Activated naive CD8-positive, alpha-beta T cell treated with anti-CD3 and anti-CD28 coated beads, Interleukin-2, amount 50 U/mL, for 16 hours (primary cell): ENCODE measurements at places on chromosomes 7 and 10.

DNA sequence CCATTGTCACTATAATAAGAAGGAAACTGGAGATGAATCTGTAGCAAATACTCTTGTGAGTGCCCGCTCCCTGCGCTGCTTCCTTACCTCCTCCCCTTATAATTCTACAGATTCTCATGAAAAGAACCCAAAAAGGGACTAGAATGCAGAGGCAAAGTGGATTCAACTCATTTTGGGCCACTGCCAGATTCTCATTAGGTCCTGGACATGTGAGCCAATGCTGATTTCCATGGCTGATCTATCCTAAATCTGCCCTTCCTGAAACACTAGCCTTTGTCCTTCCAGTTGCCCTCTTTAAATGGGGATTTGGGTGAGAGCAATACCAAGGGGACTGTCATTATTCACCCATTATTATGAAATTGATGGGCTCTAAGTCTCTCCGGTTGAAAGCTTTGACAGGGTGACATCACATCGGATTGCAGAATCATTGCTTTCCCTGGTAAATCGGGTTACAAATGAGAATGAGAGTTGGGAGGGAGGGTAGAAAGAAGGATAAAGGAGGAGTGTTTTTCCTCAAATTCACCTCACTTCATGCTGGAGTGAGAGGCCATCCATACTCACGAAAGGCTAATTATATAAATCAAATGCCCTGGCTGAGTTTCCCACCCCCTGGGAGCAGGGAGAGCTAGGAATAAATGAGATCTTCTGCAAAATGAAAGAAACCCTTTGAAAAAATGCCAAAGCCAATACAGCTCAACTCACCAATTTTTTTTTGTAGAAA lies 37.5 kb downstream of the PTN start:
- DNase-seq, result no peak

- DNase-seq, result no peak
These were observed 35.3 kb downstream of the AMZ1 start for GRCh38 chr7:2723138-2723850.

- no peak for DNase-seq
These were observed 630.0 kb upstream of the FOXK1 start for GRCh38 chr7:4052130-4052529.

DNA sequence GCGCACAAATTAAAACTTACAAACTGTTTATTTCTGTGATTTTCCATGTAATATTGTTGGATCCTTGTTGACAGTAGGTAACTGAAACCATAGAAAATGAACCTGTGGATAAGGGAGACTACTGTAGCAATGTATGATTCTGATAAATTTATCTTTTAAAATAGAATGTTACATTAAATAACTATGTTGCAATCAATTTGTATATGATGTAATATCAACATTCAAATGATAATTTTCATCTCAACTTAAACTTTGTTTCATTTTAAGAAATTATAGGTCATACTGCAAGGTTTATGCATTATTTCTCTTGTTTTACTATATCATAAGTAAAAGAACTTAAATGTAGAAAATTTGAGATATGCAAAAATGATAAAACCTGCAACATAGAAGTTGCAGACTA lies 718.0 kb upstream of the MBL2 start:
- no peak for DNase-seq

- no peak for DNase-seq
These were observed 354.2 kb downstream of the GFRA1 start for GRCh38 chr10:115918812-115919211.

GRCh38 chr7:155872678-155873369 lies 60.6 kb upstream of the SHH start:
- DNase-seq, result no peak

- DNase-seq, result no peak
These were observed 23.7 kb upstream of the IGF2BP3 start for GRCh38 chr7:23494009-23494408.

- no peak for DNase-seq
These were observed 22.3 kb downstream of the SMURF1 start for GRCh38 chr7:99121496-99122021.

- DNase-seq, result no peak
These were observed 47.1 kb upstream of the SVIL start for GRCh38 chr10:29681676-29682448.

- no peak for DNase-seq
These were observed 22.2 kb upstream of the BAIAP2L1 start for GRCh38 chr7:98423043-98423442.

GRCh38 chr10:84613336-84614021 lies 285.1 kb downstream of the CCSER2 start:
- DNase-seq, result no peak

DNA sequence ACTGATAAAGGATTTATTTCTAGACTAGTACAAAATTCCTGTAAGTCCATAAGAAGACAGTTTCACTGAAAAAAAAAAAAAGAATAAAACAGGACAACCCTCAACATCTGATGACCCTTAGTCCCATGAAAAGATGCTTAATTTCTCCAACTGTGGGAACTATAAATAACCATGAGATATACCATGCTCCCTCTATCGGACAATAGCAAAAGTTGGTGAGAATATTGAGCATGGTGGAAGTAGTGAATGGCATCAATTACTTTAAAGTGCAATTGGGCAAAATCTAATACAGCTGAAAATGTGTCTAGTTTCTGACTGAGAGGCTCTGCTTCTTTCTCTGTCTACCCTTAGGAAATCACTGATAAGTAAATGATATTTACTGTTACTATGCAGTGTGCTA lies 348.8 kb downstream of the SUGCT start:
- DNase-seq, result no peak

GRCh38 chr7:17441557-17441956 lies 143.1 kb downstream of the AHR start:
- DNase-seq, result no peak

- DNase-seq, result no peak
These were observed 23.0 kb downstream of the PTPRN2 start for GRCh38 chr7:158564663-158565035.

DNA sequence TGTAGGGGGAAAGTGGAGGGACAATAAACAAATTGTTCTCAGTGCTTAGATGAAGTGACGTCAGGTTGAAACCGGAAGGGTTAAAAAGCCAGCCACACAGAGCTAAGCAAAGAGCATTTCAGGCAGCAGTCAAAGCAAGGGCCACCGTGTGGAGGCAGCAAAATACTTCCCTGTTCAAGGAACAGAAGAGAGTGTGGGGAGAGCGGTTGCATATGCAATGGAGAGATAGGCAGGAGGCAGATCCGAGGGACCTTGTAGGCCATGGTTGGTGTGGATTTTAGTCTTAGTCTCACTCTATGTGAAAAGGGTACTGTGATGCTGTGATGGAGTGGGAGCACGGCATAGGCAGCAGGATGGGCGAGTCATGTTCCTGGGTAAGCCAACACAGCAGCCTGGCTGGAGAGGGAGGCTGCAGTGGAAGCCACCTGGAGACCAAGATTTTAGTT lies 3.8 kb upstream of the STN1 start:
- no peak for DNase-seq

- no peak for DNase-seq
These were observed 4.6 kb upstream of the CYP3A4 start for GRCh38 chr7:99788554-99788953.

GRCh38 chr10:116769791-116770190 lies 27.4 kb upstream of the HSPA12A start:
- no peak for DNase-seq

GRCh38 chr7:36344622-36345021 lies 45.0 kb upstream of the ANLN start:
- no peak for DNase-seq

GRCh38 chr10:120051671-120052070 lies 159.1 kb downstream of the SEC23IP start:
- DNase-seq, result no peak

- no peak for DNase-seq
These were observed 713 bp upstream of the GRIFIN start for GRCh38 chr7:2476776-2477446.

DNA sequence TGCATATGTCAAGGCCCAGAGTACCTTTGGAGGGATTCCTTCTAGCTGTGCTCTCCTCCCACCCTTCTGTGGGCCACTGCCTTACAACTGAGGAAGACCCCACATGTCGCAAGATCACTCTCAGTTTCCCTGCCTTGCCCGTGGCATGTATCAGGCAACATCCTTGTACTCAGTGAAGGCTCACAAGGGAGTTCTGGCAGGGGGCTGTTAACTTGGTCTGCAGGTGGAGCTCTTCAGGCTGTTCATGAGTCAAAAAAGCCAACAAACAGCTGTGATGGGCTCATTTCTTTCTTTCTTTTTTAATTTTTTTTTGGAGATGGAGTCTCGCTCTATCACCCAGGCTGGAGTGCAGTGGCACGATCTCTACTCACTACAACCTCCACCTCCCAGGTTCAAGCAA lies 513.0 kb upstream of the ANKRD30A start:
- no peak for DNase-seq

GRCh38 chr10:58972576-58973234 lies 203.7 kb upstream of the PHYHIPL start:
- DNase-seq, result no peak

DNA sequence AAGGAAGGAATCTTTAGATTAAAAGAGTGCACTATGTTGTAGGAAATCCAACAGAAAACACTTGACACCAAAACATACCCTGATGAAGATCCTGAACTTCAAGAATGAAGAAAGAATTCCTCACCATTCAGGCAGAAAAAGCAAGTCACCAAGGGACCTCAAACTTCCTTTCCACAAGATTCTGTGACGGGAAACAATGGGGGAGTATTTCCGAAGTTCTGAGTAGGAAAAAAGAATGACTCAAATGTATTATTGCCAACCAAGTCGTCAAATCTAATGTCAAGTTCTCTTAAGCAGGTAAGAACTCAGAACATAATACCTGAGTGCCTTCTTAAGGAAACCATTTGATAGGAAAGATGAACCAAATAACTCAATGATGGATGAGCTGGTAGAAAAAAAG lies 44.7 kb upstream of the MTURN start:
- DNase-seq, result no peak

DNA sequence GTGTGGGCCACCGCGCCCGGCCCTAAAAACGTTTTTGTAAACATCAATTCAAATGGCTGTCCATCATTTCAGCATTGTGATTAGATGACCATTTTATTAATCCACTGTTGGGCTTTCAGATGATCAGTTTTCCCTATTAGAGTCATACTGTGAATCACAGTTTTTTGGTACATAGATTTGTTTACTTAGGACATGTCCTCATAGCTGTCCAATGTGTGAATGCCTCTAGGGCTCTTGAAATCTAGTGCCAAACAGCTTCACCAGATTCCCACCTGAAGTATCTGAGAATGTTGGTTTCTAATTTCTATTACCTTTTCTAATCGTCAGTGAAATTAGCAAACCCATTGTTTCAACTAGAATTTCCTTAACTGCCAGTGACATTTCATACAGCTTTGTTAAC lies 66.8 kb downstream of the UPF2 start:
- DNase-seq, result no peak

DNA sequence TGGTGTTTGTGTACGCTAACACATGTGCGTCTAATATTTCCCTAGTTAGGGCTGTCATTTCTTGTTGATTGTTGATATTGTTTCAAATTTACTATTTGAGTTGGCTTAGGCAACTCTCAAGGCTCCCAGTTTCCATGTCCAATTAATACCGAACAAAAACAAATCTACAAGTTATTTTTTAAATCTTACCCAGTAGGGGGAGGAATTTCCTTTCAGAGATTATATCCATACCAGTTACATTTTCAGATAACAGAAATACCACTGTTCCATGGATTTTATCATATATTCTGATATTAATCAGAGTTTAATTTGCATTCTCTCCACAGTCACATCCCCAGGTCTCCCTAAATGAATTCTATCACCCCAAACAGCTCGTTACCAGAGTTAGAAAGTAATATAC lies 7.2 kb upstream of the AKR1B10 start:
- no peak for DNase-seq

DNA sequence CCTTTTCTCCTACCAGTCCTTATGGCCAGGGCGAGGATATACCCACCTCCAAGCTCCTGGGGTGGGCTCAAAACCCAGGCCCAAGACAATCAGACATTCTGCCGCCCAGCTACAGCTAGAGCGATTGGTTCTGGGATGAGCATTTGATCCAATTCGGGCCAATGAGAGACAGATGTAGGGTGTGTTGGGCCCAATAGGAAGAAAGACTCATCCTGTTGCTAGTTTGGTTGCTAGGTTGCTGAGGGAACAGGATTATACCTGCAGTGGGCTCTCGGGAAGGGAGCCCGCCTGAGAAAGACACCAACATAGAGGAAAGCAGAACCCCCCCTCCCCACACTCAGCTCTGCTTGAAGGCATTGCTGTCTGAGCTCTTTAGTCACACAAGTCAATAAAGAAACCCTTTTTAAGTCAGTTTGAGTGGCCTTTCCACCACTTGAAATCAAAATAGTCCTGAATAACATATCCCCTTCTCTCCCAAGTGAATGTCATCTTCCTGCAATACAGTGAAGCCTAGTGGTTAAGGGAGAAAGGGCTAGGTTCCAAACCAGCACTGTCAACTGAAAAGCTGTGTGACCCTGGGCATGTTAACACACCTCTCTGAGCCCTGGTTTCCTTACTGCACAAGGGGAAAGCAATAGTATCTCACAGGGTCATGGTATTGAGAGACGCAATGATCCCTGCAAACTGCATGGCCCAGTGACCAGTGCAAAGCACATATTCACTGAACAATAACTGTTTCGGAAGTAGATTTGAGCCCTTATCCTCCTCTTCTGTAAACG lies 21.8 kb downstream of the ITPRIP start:
- no peak for DNase-seq
